A549 treated with Mapracorat at 1 μM for 4 hours (cell line): ENCODE measurements at places on chromosomes 3 and 15. TPM values are rescaled to one million over a fixed set of nuclear protein-coding genes. Genes with fewer than 3 reads are reported as not detected.

Gene CCR3
- total RNA-seq: not detected in 5 replicates

Gene CADPS
- not detected in 5 replicates for total RNA-seq

Gene PRR20G
- 0.97 to 1.6 TPM (median 1.3 TPM) in 5 replicates for total RNA-seq

Gene GOLGA6L22
- not detected in 5 replicates for total RNA-seq

Gene KCNAB1
- not detected in 5 replicates for total RNA-seq

Gene PLSCR4
- total RNA-seq: 5.3 to 9.0 TPM (median 7.3 TPM) in 5 replicates

Gene PRTG
- total RNA-seq: 10.0 to 11.3 TPM (median 10.5 TPM) in 5 replicates

Gene P3H2
- 25.1 to 37.9 TPM (median 34.5 TPM) in 5 replicates for total RNA-seq

Gene CKMT1B
- total RNA-seq: 2.7 to 5.1 TPM (median 3.3 TPM) in 5 replicates
